ENCODE measurements at places on chromosomes 1 and 21.

DNA sequence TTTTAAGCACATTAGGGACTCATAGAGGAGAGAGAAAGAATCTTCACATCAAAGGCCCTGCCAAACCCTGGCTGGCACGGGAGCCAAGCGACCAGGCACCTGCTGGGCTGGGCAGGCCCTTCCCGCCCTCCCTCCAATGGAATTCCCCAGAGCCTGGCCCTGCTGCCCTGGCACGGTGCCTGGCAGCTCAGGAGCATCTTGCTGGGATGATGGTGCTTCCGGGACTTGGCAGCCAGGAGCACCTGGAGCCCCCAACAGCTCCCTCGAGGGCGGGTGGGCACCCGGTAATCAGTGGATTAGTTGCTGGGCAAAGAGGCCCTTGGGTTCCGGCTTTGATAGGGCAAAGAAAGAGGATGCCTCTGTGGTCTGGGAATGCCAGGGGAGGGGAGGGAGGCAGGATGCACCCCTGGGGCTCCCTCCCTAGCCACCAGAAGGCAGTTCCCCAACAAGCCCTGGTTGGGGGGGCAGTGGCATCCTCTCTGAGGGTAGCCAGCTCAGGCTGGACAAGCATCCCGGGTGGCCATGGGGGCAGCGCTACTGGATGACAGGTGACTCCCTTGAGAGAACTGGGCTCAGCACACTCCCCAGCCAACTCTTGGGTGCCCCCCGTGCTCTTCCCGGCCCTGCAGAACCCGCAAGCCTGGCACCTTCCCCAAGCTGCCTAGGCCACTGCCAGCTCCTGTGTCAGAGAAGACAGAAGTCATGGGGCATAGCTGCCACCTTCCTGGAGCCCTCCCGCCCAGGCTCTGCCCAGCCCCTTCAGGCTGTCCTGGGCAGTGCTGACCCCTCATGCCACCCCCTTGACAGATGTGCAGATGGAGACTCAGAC is 26.4 kb downstream of the KRTAP10-1 start:
- DNase-seq, result no peak

DNA sequence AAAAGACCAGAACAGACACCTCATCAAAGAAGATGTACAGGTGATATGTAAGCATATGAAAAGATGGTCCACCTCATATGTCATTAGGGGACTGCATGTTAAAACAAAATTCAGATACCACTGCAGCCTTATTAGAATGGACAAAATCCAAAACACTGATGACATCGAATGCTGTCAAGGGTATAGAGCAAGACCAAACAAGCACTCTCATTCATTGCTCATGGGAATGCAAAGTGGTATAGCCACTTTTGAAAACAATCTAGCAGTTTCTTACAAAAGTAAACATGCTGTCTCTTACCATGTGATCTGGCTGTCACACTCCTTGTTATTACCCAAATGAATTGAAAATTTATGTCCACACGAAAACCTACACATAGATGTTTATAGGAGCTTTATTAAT is 426.6 kb upstream of the ESRRG start:
- no peak for DNase-seq

DNA sequence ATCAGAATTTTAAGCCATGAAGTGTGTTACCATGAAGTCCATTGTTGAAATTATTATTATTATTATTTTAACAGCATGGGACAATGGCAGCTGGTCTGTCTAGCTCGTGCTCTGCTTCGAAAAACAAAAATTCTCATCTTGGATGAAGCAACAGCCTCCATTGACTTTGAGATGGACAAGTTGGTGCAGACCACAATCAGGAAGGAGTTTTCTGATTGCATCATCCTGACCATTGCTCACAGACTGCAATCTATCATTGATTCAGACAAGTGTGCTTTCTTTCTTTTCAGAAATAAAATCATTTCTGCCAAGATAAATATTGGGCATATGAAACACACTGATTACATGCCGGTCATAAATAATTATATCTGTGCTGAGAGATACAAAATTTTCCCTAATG is 21.0 kb downstream of the HSPA13 start:
- no peak for DNase-seq

- no peak for DNase-seq
Measured at GRCh38 chr1:109990302-109990653, 5.7 kb downstream of the AHCYL1 start.

GRCh38 chr21:33368124-33368523 is 35.1 kb upstream of the IFNGR2 start:
- DNase-seq, result no peak

- DNase-seq, result no peak
Measured at GRCh38 chr1:152735648-152736047, 22.2 kb upstream of the KPRP start.

DNA sequence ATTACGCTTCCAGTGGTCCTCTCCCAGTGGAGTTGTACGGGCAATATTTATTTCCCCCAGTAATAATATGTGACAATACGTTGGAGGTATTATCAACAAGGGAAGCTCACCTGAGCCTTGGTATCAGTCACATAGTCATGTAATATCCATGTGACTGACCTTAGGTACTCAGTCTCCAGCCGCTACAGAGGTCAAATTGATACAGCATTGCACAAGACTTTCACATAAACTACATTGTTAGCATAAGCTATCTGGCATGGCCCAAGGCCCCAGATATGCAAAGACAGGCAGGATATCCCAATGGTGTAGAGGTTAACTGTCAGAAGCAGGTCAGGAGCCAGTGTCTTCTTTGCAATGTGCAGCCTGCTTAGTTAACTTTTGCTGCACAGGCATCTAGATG is 15.3 kb upstream of the CHIT1 start:
- no peak for DNase-seq

- DNase-seq, result no peak
Measured at GRCh38 chr1:203512848-203513584, 19.1 kb downstream of the OPTC start.

DNA sequence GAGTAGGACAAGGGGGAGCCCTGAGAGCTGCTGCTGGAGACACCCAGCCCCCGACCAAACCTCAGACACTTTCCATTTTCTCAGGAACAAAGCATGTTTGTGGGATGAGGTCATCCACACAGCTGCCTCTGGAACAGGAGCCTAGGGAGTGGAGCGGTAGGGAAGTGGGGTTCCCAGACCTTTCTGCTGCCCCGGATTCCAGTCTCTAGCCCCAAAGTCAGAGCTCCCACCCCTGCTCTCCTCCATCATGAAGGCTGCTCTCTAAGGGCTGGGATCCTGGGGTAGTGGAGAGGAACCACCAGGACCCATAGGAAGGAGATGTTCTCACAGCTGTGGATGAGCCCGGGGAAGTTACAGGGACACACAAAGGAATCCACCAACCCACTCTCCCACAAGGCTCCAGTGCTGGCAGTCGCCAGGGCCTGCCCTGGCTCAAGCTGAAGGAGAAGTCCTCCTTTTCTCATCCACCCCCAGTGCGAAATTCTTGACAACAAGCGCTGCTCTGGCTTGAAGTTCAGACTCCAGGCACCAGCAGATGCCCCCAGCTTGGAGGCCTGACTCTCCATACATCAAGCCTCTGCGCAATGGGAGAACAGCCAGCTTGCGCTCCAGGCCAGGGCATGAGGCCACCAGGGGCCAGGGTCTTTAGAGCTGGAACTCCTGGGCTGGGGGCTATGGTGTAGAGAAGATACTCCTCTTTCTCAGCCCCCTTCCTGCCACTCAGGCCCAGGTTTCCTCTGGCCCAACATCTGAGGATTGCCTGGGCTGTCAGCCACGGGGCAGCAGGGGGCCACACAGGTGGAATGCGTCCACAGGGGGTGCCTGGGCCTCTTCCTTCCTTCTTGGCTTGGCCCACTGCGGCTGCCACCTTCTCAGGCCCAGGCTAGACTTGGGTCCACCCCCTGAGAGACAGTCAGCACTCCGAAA is 4.5 kb downstream of the FHL3 start:
- DNase-seq, result peak; percentile 84

DNA sequence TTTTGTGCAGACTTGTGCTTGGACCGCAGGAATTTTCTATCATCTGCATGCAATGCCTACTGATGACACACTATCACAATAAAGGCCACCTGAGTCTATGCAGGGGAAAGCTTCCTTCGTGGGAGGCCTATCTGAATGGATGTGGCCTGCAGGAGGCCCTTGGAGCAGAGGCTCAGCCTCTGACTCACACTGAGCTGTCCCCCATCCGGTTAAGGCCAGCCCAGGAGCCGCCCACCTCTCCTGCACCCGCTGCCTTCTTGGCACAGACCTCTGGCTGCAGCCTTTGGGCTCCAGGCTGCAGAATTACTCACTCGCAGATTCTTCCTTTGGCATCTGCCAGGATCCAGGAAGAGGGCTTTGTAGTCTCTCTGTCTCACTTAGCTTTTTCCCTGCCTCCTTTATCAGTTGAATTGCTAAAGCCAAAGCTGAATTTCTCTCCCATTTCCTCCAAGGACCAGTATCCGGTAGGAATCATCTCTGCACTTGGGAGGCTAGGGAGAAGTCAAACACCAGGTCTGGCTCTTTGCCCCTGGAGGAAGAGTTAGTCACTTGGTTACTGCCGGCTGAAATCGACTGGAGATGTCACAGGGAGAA is 65.1 kb upstream of the JUN start:
- peak; percentile 11 for DNase-seq

GRCh38 chr21:46317710-46318463 is 5.8 kb downstream of the C21orf58 start:
- DNase-seq, result no peak

GRCh38 chr1:2451741-2452140 is 24.3 kb upstream of the PLCH2 start:
- no peak for DNase-seq

DNA sequence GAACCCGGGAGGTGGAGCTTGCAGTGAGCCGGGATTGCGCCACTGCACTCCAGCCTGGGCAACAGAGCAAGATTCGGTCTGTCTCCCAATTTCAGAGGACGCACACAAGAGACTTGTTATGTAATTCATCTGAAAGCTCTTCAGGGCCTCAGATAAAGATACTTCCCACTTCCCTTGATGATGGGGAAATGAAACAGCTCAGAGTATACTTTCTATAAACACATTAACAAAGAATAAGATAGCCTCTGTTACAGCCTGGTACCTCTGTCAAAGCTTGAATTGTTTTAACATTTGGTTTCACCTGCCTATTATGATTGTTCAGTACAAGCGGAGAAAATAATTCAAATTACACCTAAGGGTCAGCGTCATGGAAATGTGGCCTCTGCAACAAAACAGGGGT is 622.9 kb upstream of the ADGRL4 start:
- no peak for DNase-seq

DNA sequence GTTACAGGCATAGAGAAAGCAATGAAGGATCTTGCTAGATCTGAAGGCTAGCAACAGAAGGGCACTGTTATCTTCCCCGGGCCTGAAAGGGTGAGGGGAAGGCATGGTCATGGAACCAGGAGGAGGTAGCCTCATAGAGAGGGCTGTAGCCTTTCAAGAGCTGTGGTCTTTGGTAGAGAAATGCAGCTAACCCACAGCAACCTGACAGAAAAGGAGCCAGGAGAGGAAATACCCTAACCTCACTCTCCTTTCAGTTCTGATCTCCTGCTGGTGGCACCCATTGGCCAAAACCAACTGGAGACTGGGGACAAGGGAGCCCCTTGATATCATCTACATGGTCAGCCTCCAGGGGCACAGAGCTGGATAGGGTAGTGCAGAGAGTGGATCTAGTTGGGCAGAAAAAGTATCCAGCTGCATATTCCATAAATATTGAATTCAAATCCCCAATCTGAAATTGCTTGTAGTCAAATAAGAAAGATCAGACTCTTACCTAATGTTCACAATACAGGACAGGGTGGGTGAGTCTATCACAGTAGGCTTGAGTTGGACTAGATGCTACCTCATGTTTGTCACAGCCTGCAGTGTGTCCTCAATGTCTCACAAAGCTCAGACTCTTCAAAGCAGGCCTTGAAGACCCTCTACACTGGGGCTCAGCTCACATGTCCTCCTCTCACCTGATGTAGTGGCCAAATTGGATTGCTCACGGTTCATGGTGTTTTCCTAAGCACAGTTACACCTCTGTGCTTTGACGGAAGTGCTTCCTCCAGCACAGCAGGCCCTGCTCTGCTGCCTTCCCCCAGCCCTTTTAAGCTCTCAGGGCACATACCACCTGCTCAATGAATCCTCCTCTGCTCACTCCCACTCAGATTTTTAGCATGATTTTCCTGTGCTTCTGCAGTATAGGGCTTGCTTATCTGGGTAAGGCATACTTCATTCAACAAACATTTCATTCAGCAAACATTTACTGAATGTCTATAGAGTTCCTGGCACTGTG is 74.1 kb upstream of the JUN start:
- no peak for DNase-seq

GRCh38 chr1:162690672-162691434 is 58.6 kb downstream of the DDR2 start:
- no peak for DNase-seq

GRCh38 chr1:226646026-226646869 is 92.8 kb downstream of the ITPKB start:
- no peak for DNase-seq
